ENCODE measurements at places on chromosomes 4 and X. TPM values are rescaled to one million over a fixed set of nuclear protein-coding genes. Genes with fewer than 3 reads are reported as not detected.

MAML3 gene
- total RNA-seq: 0.52 TPM

DUSP21 gene
- not detected for total RNA-seq

RAB39B gene
- 13.0 TPM for total RNA-seq

KDR gene
- not detected for total RNA-seq

BEX1 gene
- 0.81 TPM for total RNA-seq

LDOC1 gene
- total RNA-seq: 6.9 TPM

- DNase-seq: no peak
Observed at GRCh38 chrX:13190051-13190450, 129.8 kb downstream of the ATXN3L start.

DNA sequence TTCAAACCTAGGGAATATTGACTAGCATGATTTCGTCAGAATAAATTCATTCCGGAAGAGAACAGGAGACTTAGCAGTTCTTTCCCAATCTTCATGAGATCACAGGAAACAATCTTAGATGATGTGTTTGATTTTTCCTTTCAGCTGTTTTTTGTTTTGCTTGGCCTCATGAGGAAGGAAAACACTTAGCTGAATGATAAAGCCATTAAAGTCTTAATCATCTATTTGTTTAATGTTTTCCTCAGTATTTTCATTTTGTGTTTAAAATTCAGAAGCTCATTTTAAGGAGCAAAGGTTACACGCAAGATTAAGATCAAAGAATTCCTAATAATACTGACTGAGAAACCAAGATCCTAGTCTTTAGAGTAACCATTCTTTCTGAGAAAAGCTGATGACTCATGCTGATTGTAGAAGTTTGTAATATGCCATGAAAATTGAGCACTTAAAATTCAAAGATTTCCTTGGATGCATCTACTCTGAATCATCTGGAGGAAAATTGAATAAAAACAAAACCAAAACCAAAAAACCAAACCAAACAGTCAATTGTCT, 15.4 kb upstream of the TBC1D19 start:
- no peak for DNase-seq

DNA sequence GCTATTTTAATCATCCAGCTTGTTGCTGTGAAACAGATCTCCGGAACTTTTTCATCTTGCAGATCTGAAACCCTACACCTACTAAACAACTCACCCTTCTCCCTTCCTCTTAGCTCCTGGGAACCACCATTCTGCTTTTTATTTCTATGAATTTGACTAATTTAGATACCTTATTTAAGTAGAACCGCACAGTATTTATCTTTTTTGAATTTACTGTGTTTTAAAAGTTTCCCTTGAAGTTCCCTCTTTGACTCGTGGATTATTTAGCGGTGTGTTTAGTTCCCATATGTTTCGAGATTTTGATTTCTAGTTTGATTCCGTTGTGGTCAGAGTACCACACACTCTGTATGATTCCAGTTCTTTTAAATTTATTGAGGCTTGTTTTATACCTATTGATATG, 44.6 kb downstream of the EIF2S3 start:
- DNase-seq: no peak

DNA sequence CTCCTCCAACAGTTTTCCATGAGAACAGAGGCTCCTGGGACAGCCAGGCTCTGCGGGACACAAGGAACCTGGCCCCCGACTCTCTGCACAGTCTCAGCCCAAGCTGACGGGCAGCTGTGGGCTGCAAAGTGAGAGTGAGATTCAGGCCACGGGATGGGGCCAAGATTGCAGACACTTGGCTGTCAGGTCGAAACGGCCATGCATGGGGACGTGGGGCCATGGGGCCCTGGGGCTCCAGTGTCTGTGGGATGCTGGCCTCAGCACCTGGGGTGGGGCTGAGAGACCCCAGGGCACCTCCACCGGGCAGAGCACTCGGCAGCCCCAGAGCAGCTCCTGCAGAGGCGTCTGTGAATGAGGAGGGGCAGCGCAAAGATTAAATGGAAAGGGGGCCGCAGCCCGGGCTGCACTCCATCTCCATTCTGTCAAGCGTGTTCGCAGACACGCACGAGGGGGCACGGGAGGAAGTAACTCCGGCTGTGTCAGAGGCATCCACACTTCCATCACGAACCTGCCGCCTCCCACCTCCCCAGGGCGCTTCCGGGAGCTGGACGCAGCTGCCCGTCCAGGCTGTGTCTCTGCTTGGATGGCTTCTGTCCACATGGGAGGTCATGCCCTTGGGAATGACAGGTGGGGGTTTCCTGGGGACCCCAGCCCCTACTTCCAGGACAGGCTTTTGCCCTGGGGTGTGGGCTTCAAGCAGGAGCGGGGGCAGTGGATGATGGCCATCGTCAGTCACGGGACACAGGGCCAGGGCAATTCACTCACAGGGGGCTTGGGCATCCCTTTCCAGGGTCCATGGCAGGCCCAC, 82.8 kb upstream of the NKX1-1 start:
- no peak for DNase-seq

GRCh38 chr4:82620126-82620735, 58.4 kb upstream of the TMEM150C start:
- no peak for DNase-seq

- no peak for DNase-seq
Observed at GRCh38 chrX:70554081-70554480, 109.4 kb downstream of the DLG3 start.

DNA sequence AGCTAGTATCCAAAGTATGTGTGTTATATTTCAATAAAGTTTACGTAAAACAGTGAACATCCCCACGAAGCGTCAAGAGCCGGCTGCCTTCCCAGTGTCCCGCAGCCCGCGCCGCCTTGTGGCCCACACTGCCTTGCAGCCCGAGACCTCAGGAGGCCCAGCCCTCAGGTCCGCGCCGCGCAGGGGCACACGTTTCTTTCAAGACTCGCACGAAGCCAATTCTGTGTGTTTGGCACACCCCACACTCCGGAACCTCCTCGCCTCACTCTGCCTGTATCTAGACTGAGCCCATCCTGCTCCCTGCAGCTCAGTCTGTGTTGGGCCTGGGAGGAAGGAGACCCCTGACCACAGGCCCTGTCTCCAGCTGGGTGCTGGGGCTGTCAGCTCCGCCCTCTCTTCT, 5.8 kb downstream of the LRPAP1 start:
- no peak for DNase-seq

DNA sequence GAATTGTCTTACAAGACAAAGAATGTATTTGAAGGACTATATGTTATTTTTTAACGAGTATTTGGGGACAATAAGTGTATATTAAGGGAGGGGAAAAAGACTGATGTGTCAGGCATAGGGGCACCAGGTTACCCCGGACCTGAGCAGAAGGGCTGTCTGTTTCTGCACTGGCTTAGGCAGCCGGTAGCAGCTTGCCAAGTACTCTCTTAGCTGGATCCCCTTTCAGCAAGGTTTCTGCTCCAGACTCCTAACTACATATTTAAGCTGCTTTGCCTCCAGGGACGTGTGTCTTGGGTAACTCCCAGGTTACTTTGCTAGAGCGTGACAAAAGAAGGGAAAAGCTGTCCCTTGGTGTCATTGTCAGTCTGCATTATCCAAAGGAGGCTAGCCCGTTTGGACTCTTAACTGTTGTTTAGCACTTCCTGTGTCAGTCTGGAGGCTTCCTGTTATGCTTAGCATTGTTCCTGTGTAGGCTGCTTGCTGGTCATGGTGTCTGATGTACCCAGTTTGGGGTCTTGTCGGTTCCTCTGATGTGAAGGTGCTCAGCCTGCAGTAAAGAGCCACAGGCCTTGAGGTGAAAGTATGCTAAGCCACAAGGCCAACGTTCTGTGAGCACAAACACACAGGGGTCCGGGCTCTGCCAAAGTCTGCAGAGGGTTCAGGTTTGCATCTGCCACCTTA, 11.6 kb downstream of the CXCR3 start:
- no peak for DNase-seq

DNA sequence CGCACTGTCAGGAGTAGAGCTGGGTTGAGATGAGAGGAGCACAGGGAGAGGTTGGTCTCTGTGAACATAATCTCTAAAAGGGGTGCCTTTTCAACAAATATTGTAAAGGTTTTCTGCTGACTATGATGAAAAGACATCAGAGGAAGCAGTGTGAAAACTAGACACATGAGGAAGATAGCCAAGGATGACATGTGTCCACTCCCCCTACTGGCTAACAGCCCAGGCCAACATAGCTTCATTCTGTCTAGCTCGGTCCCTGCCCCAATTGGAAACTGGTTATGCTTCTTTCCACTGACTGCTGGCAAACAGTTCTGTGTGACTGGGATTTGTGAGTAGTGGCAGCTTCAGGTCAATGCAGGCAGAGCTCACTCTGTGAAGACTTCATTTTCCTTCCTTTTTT, 115.4 kb upstream of the ESX1 start:
- no peak for DNase-seq

- no peak for DNase-seq
Observed at GRCh38 chr4:66328803-66329574, 658.7 kb upstream of the EPHA5 start.

DNA sequence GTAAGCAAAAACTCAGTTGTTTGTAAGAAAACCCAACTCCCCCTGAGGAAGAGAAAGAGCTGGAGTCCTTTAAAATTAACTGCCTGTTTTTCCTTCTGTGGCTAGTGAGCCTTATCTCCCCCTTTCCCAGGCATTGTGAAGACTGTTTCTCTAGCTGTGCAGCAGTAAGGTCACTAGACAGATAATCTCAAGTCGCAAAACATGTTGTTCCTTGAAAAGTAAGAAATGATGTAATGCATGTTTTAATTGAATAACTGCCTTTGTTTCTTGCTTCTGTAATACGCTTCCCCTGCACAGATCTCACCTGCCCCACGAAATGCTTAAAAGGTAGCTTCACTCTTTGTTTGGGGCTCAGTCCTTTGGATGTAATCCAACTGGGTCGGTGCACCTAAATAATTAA, 5.8 kb upstream of the GAGE12J start:
- no peak for DNase-seq
